ENCODE measurements at places on chromosomes 2 and 18.

DNA sequence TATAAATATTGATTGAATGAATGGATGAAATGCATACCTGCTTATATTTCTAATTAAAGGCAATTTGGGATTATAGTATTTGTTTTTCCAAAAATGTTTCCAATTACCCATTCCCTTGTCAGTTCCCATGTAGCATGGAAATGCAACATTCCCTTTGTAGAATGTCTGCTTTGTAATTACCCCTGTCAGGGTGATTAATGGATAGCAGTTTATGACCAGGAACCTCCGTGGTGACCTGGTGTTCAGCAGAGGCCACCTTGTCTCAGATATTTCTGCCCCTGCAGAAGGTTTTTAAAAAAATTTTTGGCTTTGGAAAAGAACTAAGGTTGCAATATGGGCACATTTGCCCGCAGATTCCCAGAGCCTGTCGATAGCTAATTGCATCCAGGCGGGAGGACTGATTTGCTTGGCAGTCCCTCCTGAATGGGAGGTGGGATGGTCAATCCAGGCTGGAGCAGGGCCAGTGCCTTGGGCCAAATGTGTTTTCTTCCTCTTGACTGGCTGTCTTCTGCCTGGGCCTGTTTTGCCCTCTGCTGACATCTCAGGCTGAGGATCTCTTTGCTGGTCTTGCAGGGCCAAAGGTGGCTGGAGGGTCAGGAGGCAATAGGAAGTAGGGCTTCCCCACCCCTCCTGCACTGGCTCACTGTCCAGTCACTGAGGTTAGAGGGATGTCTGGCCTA lies 82.1 kb downstream of the TMEM182 start:
- no peak for DNase-seq

DNA sequence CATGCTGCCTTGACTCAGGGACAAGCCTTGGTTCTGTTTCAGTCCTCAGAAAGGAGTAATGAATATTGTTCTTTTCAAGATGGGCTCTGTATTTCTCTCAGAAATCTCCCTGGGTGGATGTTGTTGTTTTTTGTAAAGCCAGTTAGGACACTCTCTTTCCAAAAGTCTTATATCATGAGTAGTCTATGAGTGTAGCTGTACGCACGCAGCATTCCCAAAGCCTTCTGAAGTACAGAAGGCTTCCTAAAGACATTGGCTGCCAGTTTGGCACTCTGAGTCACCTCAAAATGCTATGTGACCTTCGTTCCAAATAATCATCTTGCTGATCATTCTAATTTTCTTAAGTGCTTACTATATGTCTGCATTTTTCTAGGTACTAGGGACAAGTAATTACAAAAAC lies 16.7 kb upstream of the GTF2A1L start:
- DNase-seq: no peak

GRCh38 chr2:229519655-229520430 lies 194.5 kb downstream of the DNER start:
- no peak for DNase-seq

GRCh38 chr2:15763822-15764682 lies 172.4 kb downstream of the DDX1 start:
- DNase-seq: no peak
